ENCODE measurements at places on chromosomes 5 and 9.

DNA sequence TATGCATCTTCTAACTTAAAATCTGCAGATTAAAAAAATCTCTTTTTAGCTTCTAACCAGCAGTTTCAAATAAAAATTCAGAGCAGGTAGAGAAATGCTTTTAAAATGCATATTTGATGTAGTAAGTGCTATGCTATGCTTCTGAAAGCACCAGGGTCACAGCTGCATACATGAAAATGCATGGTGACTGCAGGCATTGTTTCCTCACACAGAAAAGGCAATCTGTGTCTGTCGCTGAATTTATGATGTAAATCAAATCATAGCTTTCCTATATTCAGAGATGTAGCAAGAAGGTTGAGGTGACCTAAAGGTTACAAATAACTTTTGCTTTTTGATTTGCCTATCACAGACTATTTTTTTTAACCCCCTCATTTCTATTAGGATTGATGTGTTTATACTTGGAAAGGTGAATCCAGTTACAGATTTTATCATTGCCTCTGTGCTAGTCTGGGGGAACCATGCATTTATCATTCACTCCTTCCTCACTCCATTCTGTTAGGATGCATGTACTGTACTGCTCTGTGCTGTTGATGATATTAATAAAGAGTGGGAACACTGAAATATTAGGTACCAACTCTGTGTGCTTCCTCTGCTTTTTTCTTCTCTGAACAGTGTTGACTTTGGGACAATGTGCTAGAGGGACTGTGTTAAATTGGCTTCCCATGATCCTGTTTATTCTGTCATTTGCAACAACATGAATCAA lies 65.6 kb downstream of the FOCAD start:
- no peak for DNase-seq

GRCh38 chr5:83718195-83718825 lies 2.3 kb downstream of the HAPLN1 start:
- peak; percentile 23 for DNase-seq

- DNase-seq: no peak
Measured at GRCh38 chr5:122816756-122817155, 28.7 kb upstream of the SNX24 start.

DNA sequence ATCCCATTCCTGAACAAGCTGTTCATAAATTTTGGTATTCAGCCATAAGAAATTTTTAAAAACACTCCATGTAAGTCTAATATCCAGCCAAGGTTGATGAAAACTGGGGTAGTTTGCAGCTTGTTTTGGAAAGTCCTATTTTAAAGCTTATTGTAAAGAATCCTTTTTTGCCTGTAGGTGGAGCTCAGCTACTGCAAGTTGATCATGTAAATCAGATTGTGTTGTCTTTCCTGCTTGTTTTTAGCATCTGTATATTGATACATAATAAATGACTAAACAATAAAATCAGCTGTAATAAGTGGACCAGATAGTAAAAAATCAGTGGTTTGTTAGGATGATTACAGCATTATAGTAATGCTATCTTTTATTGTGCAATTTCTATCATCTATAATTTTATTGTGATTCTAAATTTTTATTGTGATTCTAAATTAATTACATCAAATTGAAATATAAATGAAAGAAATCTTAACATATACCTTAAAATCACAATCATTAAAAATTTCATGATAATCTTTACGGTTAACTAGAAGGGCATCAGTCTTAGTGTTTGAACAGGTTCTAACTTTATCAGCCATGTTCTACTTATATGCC lies 42.4 kb downstream of the CWC27 start:
- no peak for DNase-seq

DNA sequence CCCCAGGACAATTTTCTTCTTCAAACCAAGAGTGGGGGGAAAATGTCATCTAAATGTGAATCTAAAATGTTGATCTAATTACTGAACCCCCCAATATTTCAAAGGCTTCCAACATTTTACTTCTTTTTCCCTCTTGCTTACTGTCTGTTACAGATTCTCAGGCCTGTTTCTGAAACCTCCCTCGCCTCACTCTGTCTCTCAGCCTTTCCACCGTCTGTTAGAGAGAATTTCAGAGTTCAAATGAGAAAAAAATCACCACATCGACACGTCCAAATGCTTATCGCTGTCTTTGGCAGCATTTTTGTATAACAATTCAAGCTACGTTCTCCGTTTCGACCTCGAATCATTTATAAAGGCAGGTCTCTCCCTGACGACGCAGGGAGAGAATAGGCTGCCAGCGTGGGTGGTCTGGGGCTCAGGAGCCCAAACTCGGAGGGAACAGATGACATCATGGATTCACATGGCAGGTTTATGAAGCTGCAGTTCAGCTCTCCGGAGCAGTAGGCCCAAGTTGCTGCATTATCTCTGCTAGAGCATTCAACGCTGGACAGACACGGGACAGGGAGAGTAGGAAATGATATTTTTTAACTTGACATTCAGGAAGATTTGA lies 139.8 kb downstream of the GAS1 start:
- DNase-seq: no peak

DNA sequence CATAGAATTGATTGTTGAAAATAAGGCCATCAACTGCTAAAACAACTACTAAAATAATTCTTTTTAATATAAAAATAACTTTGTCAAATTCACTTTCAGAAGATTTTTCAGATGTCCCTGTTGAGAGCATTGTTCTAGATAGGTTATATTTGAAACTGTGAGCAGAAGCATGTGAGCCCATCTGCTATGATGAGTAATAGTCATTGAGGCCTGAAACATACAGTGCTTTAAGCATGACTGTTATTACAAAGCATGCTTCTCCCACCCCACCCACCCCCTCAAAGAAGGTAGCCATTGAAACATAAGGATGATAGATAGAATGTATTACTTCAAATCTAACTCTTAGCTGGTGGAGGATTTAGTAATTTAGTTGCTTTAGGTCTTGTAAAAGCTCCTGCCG lies 86.0 kb downstream of the UHRF2 start:
- DNase-seq: no peak

- no peak for DNase-seq
Measured at GRCh38 chr5:54397420-54397819, 58.1 kb upstream of the HSPB3 start.

DNA sequence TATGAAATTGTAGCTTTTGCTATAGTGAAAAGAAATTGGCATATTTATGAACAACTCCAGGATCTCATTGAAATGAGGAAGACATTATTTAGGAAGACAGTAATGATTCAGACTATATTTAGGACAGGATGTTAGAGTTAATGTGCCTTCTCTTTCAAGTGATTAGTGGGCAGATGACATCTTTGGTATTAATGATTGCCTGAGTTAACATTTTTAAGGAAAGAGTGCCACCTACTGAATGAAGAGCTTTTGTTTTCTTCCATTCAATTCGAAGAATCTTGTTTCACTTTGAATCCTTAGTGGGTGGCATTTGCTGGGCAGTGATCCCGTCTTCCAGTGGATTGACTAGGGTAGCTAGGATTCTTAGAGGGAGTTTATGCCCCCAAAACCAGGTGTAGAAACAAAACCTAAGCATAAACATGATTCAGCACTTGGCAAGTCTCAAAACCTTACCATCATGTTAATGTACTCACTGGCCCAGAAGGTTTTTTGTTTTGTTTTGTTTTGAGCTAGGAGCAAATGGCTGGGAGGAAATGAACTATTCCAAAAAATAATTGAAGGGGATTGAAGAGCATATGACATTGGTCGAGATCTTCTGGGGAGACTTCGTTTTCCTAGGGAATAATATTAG lies 23.2 kb downstream of the MAP3K1 start:
- no peak for DNase-seq

DNA sequence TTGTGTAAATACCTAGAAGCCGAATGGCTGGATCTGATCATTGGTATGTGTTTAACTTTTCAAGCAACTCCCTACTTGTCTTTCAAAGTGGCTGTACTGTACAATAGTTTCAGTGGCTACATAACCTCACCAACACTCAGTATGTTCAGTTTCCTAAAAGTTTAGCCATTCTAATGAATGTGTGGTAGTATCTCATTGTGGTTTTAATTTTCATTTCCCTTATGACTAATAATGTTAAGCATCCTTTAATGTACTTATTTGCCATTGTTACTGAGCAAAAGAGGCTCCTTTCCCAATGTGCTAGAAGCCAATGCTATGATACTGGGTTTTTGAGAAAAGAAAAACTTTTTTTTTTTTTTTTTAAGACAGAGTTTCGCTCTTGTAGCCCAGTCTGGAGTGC lies 27.8 kb upstream of the ALDOB start:
- DNase-seq: no peak

GRCh38 chr9:97484134-97484533 lies 17.3 kb upstream of the TMOD1 start:
- DNase-seq: no peak

- DNase-seq: no peak
Measured at GRCh38 chr9:126474786-126475485, 138.8 kb upstream of the LMX1B start.

DNA sequence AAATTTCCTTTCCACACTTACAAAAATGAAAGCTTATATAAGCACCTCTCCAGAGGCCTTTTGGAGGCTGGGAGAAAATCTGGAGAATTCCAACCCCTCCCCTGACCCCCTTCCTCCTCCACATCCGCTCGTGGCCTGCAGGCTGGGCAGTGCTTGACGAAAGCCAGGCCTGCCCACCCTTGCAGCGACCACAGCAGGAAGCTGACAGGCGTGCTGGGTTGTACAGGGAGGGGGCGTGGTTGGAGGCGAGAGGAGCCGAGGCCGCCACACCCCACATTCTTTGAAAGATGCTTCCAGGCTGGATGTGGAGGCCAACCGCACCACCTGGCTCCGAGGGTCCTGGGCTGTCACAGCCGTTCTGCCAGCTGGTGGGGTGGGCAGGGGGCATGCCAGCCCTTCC lies 47.8 kb upstream of the IER5L start:
- no peak for DNase-seq

DNA sequence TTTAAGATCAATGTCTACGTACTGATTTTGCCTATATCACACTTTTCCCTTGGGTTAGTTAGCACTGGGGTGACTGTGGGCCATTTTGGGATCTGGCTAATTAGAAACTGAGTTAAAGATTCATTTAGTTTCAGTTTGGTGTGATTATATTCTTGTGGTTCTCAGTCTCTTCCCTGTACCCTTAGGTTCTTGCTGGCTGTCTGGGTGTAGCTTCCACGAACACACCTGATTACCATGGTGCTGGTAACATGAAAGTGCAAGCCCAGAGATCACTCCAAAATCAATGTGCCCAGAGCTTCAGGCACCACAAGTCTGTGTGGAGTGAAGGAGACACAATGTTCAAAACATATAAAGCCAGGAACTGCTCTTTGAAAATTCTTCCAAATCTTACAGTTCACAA lies 248.1 kb downstream of the PDE4D start:
- DNase-seq: no peak

Data from NCI-H2171 (cell line).